ENCODE measurements at places on chromosomes 7 and 10.

DNA sequence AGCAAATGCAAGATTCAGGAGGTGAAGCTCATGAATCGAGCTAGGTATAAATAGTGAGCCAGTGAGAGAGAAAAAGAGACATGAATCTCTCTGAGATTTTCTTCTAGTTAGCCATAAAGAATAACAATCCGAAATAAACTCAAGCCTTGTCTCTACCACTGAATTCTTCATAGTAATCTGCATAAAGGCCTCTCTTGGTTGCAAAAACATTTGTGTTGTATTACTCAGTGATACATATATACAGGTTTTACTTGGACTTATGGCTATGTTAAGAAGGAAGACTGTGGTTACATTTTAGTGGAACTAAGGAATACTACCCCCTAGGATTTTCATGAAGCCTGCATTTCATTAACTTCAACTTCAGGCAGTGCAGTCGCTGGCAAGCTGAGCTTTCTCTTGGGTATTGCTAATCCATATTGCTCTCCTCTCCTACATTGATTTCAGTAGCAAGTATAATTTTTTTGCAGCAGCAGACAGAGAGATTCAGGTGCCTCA lies 72.7 kb upstream of the TRIL start:
- no peak for DNase-seq

DNA sequence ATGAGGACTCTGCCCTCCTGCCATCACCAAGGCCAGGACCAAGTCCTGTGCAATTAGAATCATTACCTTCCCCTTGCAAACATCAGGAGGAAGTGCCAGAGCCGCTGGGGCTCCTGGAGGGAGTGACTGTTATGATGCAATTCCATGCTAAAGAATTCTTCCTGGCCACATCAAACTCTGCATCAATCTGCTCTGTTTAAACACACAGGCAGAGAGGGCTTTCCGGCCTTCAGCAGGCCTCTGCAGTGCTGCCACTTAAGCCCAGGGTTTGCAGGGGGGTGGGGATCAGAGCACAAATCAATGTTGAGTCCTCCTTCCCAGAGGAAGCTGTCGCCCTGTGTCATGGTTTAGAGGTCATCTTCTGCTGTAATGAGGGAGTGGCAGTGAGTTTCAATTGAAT lies 58.1 kb downstream of the CTBP2 start:
- DNase-seq, result no peak

- no peak for DNase-seq
Measured at GRCh38 chr7:29231671-29232232, 37.2 kb downstream of the CHN2 start.

- no peak for DNase-seq
Measured at GRCh38 chr10:116990276-116990800, 14.6 kb downstream of the SHTN1 start.

- no peak for DNase-seq
Measured at GRCh38 chr7:108158776-108159175, 28.6 kb upstream of the LAMB4 start.

DNA sequence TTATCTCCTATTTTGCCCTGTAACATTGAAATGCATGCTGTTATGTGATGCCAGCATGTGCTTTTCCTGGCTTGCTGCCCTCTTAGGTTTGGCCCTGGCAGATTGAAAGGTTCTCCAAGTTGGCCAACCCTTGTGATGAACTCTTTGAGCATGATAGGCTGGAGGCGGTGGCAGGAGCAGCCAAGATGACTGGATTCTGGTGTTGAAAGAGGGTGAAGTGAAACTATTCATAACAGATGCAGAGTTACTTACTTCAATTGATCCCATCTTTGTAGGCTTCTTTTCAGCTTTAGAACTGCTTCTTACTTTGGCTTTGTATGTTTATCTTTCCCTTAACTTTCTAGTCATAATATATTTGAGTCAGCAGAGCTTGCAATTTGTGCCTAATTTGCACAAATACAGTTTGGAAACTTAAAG lies 57.6 kb downstream of the BICC1 start:
- DNase-seq, result no peak

Data from stimulated activated CD8-positive, alpha-beta memory T cell treated with anti-CD3 and anti-CD28 coated beads, Interleukin-7, amount 100 ng/mL, for 48 hours (primary cell).